ENCODE measurements at places on chromosomes 5 and 9.

GRCh38 chr5:59038798-59039295 lies 456.0 kb downstream of the RAB3C start:
- peak; percentile 46 for DNase-seq

GRCh38 chr9:95528908-95529502 lies 12.2 kb upstream of the PTCH1 start:
- no peak for DNase-seq

- no peak for DNase-seq
Observed at GRCh38 chr5:91111473-91112238, 271.5 kb downstream of the ARRDC3 start.

GRCh38 chr9:19441730-19442129 lies 32.9 kb downstream of the ACER2 start:
- no peak for DNase-seq

DNA sequence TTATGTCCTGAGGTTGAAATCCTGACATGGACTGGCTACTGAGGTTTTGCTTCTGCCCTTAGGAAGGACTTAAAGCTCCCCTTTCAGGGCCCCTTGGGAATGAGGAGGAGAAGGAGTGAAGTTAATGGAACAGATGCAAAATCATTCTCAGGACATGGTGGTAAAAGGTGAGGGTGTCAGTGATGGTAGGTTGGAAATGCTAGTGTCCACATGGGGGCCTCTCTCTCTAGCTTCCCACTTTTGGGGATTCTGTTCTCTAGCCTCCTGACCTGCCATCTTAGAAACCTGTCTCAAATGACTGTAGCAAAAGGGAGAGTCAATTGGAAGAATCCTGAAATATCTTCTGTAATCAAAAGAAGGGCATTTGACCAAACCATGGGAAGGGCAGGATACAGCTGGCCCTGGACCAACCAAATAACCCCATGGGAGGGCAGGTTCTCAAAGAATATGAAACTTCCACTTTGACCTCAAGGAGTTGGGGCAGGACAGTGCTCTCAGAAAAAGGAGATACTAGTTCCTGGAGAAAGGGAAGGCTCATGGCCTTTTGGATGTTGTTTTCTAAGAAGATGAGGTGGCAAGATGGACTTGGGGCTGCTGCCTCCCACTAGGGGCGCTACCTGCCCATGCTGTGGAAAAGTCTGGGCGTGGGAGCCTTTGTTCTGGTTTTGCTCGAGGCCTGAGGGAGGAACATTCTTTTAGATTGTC lies 21.2 kb upstream of the MLANA start:
- no peak for DNase-seq

GRCh38 chr5:32098291-32098690 lies 75.8 kb downstream of the GOLPH3 start:
- no peak for DNase-seq

DNA sequence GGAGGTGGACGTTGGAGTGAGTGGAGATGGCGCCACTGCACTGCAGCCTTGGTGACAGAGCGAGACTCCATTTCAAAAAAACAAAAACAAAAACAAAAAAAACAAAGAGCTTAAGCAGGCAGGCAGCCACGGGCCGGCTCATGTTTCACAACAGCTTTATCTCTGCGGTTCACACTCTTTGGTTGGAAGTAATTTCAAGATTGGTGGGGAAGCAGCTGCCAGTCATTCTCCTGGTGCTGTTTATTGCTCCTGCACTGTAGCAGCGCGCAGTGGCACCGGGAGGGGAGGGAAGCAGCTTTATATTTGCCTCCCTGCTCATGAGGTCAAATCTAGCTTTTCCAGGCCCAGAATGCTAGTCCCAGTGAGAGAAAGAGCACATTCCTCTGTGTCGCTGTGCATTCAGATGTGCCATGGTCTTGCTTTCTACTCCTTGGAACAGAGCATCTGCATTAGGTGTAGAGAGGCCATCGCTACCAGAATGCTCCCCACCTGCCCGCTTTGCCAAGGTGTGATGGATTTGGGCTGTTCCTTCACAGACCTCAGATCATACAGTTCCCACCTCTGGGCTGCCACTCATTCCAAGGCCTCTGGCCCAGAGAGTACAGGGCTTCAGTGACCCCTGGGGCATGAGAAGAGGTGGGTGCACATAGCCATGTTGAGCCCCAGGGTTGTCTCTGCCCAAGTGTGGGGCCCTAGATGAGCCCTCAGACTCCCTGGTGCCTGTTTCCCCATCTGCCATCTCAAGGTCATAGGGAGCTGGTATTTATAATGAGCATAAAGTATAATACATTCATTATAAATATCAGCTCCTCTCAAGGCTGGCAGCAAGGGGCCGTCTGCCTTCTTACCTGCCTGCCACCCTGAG lies 270.4 kb downstream of the MED10 start:
- DNase-seq, result no peak

GRCh38 chr5:72040513-72040912 lies 66.8 kb upstream of the MAP1B start:
- no peak for DNase-seq

DNA sequence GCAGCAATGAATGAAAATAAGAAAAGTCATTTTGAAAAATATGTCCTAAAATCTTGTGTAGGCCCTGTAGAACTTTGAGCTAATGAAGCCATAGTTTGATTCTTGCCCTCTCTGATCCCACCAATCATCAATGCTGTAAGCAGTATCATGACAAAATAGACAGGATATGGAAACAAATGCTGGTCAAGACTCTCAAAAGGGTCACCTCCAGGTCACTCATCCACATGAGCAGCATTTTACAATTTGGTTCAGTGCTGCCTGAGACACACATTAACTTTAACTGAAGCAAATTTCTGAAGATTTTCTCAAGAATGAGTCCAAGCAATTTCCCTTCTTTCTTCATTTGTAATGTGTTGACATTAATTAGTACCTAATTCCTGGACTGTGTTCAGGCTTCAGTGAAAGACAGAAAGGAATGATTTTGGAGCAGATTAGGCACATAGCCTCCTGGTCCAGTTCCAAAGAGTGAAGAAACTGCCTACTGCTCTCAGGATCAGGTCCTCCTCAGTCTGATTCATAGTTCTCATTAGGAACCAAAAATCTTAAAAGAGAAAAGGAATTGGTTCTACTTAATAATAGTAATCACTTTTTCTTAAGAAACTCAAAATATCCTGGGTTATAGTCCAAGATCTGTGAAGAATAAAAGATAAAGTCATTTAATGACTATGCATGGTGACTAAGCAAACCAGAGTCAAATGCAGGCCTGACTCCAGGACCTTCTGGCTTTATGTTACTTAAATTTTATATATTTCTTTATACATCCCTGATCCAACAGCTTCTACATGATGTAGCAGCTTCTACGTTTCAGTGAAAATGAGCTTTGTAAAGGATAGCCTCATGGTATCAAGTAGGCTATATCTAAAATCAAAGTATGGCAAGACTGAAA lies 192.1 kb upstream of the RGMB start:
- DNase-seq, result no peak

GRCh38 chr9:91255327-91255726 lies 106.4 kb downstream of the AUH start:
- DNase-seq, result no peak

DNA sequence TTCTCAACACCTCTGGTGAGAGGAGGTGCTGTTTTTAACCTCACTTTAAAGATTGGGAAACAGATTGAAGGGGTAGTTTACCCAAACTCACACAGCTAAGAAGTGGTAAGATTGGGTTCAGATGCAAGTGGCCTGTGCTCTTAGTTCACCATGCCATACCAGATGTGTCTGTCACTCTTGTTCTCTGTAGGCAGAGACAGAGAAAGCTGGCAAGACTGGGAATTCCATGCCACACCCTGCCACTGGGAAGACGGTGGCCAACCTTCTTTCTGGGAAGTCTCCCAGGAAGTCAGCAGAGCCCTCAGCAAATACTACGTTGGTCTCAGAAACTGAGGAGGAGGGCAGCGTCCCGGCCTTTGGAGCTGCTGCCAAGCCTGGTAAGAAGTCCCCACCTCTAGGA lies 11.0 kb downstream of the TCOF1 start:
- no peak for DNase-seq

- DNase-seq, result no peak
Observed at GRCh38 chr9:98925956-98926355, 17.8 kb upstream of the COL15A1 start.

DNA sequence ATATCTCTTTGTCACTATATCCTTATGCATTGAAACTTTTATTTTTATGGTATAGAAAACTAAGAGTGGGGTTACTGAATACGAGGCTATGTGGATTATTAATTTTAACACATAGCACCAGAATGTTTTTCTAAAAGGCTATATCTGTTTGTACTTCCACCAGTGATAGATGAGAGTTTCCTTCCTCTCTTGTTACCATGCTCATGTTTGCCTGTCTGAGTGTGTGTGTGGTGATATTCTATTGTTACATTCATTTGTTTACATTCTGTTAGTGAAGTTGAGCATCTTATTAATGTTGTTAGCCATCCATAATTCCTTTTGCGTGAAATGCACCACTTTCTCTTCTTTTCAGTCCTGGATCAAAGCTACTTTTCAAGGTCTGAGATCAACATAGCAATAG lies 54.1 kb upstream of the ALDH1A1 start:
- DNase-seq, result no peak

- DNase-seq, result peak; percentile 50
Observed at GRCh38 chr9:27528076-27528885, 1.3 kb downstream of the MOB3B start.

GRCh38 chr5:41637424-41637823 lies 127.0 kb upstream of the PLCXD3 start:
- DNase-seq, result no peak

DNA sequence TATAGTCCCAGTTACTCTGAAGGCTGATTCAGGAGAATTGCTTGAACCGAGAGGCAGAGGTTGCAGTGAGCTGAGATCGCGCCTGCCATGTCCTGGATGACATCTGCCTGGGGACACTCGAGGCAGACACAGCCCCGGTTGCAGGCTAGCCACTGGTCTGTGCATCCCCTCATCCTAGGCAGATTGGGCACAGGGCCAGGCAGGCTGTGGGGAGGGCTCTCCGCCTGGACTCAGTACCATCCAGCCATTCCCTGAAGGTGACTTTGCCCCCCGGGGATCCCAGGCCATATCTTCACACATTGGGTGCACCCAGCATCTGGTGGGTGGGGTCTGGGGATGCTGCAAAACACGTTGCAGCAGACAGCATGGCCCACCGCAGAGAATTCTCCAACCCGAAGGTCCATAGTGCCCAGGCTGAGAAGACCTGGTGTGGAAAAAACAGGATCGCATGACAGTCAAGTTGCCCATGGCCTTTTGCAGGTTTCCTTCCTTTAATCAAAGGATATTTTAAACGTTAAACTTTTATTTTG lies 50.9 kb upstream of the SUSD3 start:
- DNase-seq, result no peak

DNA sequence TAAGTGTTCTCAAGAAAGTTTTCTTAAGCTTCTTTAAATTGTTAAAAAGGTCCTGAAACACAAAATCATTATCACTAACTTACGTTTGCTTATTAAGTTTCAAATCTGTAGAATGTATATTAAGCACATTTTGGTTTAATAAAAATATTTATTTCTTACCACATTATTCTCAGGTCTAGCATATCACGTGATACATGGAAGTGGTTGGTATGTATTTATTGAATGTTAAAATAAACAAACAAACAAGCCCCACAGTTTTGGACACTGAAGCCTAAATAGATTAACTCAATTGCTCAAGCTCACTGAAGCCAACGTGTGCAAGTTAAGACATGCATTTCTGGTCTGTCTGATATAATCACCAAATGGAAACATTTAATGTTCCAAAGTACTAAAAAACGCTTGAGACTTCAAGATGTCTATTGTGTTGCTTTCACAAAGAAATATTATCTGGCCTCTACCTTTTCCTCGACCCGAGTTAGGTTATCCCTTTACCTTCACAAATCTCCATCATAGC lies 1136.9 kb downstream of the TAF11L14 start:
- DNase-seq, result no peak

- no peak for DNase-seq
Observed at GRCh38 chr9:84779883-84780282, 110.4 kb downstream of the NTRK2 start.

GRCh38 chr9:110175275-110175968 lies 32.5 kb downstream of the C9orf152 start:
- no peak for DNase-seq

DNA sequence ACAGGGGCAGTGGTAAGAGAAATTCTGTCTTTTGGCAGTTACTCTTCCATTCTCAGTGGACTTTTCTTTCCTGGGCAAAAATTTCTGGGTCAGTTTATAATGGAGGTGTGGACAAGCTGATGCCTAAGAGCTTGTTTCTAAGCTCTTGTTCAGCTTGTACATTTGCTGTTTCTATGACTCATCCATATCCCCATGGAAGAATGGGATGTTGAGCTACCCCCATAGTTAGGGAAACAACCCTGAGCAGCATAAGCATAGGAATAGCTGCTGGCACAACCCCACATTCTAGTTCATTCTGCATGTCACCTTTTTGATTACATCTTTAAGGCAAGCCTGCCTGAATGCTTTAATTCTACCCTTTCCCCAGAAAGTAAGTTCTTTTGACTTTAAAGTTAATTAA lies 173.3 kb downstream of the PSAT1 start:
- no peak for DNase-seq

- DNase-seq, result no peak
Observed at GRCh38 chr5:151070449-151070848, 10.4 kb downstream of the TNIP1 start.

DNA sequence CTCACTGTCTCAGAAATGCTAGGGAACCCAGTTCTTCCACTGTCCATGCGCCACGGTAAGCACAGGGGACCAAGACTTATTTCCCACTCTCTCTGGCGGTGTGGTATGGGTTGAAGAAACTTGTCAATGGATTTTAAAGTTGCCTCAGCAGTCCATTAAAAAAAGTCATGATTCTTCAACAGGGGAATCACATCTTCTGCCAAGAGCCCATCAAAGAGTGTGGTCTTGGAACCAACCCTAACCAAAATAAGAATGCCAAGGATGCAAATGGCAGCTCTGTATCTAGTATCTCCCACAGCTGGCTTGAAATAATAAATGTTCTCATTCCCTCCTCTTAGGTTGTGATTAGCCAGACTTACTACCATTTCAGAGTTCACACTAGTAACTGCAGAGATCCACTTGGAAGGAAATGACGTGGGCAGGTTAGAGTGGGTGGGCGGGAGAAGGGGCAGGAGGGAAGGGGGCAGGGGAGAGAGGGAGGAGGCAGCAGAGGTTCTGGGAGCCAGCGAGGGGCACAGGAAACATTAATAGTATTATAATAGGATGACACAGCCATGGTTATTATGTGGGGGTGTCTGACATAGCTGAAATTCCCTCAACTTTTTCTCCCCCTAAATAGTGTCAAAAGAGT lies 17.6 kb downstream of the PTCH1 start:
- no peak for DNase-seq
